ENCODE measurements at places on chromosomes 2 and 18.

- no peak for DNase-seq
Observed at GRCh38 chr2:68969736-68970490, 4.5 kb upstream of the GKN1 start.

- DNase-seq: no peak
Observed at GRCh38 chr2:11764359-11764758, 17.9 kb downstream of the LPIN1 start.

DNA sequence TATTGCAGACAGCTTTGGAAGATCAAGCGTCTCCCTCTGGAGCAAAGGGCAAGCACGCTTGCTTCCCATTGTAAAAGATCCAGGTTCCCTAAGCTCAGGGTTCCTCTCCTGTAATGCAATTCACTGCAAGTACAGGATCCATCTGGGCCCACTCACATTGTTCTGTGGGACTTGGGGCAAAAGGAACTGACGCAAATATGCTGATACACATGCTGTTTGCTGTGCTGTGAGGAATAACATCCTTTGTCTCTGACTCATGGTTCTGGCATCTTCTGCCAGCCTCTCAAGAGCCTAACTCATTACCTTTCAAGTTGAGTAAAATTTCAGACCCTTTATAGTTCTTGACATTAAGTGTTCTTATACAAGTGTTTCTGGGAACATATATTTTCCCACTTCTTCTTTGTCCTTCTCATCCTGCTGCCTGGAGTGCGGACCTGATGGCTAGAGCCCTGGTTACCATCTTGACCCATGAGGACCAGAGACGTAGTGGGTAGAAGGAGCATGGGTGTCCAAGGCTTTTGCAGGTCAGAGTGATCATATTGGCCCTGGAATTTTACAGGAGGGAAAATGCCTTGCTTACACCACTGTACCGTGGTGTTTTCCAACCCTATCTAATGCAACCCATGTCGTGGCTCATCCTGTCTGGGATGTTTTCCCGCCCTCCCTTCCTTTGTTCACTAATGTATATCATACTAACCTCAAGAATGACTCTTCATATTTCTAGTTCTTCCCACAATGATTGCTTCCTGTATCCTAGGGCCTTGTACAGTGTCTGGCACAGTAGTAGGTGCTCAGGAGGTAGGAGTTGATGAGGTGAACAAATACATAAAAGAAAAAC is 145.7 kb upstream of the GLI2 start:
- DNase-seq: no peak

DNA sequence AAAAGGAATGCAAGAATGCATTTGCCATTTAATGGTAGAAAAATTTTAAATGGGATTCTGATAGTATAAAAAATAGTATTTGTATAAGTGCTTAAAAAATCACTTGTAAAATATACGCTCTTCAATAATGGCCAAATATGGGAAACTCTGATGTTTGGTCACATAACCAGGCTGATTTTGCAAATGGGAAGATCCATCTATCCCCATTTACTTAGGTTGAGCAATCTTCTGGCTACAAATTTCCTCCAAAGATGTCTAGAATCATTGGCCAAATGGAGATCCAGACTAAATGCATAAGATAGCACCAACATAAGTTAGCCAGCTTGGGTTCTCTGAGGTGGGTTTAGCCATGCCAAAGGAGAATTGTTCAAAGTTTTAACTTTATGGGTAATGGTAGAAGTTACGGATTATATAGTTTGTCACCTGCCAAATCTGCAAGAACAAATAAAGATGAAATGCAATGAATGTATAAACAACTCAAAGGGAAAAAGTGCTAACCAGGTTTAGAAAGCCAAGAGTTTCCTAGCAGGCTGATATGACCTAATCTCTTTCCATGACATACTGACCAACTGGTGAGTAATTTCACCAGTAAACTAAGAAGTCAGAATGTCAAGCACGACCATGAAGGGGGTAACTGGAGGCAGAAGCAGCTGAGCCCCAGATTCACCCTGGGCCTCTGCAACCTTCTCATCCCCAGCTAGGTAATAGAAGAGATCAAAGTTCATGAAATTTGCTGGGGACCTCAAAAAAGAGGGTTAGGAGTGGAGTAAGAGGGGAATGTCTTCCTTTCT is 10.0 kb downstream of the RHOB start:
- no peak for DNase-seq

DNA sequence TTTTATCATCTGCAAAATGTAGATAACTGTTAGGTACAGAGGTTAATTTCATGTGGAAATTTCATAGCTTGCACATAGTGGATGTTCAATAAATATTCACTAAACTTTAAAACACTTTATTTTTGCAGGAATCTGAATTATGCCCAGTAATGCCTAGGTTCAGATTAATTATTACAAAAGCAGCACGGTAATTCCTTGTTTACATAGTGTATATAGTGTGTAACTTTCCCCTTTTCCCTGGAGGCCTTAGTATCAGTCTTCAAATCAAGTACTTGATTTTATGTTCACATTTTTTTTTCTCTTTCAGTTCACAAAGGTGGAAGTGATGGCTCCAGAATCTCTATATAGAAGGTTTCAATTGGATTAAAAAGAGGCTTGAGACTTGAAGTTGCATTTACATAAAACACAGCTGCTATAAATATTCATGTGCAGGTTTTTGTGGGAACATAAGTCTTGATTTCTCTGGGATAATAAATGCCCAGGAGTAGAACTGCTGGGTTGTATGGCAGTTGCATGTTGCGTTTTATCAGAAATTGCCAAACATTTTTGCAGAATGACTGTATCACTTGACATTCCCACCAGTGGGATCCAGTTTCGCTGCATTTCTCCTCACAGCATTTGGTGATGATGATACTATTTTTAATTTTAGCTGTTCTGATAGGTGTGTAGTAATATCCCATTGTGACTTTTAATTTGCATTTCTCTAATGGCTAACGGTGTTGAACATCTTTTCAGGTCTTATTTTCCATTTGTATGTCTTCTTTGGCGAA is 27.6 kb upstream of the LGALSL start:
- DNase-seq: no peak
